ENCODE measurements at places on chromosomes 12 and 14.

GRCh38 chr12:68957273-68957672 lies 24.3 kb upstream of the CPM start:
- no peak for DNase-seq

- no peak for DNase-seq
These were observed 10.9 kb upstream of the SERPINA9 start for GRCh38 chr14:94486883-94487282.

- DNase-seq: no peak
These were observed 380.0 kb downstream of the ATP23 start for GRCh38 chr12:58321414-58321813.

GRCh38 chr14:34741840-34742239 lies 27.4 kb upstream of the CFL2 start:
- no peak for DNase-seq

DNA sequence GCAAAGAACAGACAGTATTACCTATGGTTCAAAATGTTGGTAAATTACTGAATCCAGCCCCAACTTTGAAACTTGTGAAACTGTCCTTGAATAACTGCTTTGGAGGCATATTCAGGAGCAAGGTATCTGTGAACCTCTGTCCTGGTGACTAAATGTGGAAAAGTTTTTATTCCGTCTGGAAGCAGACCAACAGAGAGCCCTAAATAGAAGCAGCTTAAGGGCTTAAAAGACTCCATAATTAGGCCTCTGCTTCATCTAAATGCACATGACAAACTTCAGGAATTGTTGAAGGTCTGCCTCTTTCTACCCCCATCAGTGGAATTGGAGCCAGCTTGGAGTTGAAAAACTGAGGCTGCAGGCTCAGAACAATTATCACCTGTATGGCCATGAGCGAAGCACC lies 276.5 kb downstream of the KCNH5 start:
- DNase-seq: no peak

DNA sequence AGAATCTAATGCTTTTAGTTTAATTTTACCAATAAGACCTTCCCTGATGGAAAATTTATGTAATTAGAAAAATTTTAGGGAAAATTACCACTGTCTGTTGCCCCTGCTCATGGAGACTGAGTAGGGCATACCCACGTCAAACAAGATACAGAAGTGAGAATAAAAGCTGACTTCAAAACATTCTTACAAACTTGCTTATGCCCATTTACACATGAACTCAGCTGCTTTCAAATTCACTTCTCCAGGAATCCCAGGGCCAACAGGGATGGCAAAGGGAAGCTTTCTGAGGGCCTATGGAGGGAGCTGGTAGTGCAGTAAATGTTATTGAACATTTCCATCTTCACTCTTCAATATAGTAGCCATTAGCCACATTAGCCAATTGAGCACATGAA lies 4.8 kb upstream of the NINJ2 start:
- no peak for DNase-seq

- no peak for DNase-seq
These were observed 19.6 kb upstream of the PYGL start for GRCh38 chr14:50963919-50964318.

DNA sequence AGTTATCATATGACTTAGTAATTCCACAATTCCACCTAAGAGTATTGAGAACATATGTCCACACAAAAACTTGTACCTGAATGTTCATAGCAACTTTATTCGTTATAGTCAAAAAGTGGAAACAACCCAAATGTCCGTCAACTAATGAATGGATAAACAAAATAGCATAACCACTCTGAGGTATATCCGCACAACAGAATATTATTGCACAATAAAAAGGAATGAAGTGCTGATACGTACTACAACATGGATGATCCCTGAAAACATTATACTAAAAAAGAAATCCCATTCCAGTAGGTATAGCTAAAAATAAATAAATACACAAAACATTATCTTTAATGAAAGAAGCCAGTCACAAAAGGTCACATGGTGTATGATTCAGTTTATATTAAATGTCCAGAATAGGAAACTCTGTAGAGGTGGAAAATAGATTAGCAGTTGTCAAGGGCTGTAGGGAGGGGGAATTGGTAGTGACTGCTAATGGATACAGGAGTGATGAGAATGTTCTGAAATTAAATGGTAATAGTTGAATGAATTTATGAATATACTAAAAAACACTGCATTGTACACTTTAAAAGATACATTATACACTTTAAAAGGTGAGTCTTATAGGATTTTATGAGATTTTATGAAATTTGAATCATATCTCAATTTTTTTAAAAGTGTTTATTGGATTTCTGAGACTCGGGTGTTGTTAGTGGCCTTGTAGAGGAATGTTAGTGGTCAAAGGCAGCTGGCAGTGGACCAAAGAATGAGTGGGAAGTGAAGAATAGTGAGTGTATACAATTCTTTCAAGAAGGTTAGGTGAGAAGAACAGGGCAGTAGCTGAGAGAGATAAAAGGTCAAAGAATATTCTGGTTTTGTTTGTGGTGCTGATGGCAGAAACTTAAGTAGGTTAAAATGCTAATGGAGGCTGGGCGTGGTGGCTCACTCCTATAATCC lies 36.3 kb upstream of the BAZ1A start:
- no peak for DNase-seq

DNA sequence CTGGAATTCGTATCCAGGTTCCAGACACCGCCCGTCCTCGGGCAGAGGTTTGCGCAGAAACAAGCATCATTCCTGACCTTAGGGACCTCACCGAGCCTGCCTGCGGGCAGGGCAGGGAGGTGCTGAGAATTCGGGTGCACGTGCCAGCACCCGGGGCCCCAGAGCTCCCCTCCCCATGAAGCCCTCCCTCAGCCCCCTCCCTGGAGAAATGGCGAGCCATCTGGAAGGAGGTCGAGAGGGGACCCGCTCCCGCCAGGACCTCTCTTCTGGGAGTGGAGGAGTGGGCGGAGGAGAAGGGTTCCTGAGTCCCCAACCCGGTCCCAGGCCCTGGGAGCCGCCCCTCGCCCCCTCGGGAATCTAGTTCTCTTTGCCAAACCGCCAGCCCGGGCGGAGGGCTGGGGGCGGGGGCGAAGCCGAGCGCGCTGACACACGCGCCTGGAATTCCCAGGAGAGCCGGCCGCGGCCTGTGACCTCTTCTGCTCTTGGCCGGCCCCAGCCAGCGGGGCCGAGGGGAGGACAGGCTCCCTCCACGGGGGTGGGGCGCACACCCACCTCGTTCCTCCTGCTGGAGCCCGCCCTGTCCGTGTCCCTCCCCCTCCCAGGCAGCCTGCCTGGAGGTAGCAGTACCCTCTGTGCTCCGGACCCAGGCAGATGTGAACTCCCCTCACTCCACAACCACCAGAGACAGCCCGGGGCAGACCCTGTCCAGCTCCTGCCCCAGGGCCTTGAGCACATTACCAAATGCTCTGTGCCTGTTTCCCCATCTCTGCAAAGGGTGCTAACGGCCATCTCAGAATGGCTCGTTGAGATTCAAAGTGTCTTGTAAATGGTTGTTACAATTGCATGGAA lies 23.0 kb upstream of the GPR132 start:
- DNase-seq: no peak

- no peak for DNase-seq
These were observed 7.1 kb downstream of the SNRNP35 start for GRCh38 chr12:123465084-123465483.

DNA sequence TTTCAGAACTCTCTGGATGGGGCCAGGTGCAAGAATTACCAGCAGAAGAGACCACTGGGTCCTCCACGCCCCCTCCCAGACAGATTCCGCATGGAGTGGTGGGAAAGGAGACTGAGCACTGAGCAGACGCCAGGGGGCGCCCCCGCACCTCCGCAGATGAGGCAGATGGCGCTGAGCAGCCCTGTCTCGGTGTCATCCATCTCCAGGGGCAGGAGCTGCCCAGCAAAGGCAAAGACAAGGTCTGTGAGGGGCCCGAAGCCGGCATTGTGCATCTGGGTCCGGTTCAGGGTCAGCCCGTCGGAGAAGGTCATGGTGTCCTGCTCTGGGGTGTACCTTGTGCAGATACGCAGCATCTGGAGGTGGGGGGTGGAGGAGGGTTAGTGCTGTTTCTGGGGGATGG lies 6.3 kb upstream of the ITGB7 start:
- no peak for DNase-seq

- peak; percentile 36 for DNase-seq
These were observed 35.2 kb downstream of the SLC8B1 start for GRCh38 chr12:113299619-113300237.

- no peak for DNase-seq
These were observed 31.6 kb downstream of the TESC start for GRCh38 chr12:117067638-117068037.

- DNase-seq: no peak
These were observed 325 bp downstream of the C12orf60 start for GRCh38 chr12:14803830-14804160.

DNA sequence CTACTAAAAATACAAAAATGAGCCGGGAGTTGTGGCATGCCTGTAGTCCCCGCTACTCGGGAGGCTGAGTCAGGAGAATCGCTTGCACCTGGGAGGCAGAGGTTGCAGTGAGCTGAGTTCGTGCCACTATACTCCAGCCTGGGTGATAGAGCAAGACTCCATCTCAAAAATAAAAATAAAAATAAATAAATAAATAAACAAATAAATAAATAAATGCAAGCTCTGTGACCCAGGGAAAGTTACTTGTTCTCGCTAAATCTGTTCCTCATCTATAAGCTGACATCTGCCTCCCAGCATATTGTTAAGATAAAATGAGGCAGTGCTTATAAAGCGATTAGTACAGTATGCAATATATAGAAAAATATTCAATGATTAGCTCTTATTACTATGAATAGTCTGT lies 56.4 kb upstream of the STK38L start:
- no peak for DNase-seq

- no peak for DNase-seq
These were observed 221.2 kb upstream of the EGLN3 start for GRCh38 chr14:34172173-34172451.

DNA sequence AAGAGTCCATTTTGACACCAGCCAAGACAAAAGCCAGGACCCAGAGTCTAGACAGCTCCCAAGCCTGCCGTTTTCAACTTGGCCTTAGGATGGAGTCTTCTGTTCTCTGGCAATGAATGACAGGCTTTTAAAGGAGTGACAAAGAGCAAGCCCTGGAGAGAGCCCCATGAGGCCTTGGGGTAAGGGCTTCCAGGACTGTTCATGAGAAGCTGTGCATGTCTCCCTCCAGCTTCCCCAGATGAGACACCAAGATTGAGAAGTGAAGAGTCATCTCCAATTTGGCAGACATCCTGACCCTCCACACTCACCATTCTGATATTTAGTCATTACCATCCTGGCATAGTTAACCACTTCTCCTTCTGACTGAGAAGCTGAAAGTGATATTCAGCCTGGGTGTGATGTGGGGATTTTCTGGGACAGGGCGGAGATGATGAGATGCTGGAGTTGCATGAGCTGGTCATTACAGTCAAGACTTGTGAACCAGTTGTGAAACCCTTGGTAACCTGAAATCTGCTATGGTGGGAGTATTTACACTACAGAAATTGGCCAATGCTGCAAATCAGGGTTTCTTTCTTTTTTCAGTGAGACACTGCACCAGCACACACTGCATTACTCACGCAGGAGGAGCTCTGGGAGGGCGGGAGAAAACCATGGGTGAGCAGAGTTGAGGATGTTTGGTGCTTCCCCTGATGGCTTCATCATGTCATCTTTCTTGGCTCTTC lies 77.8 kb downstream of the VCPKMT start:
- DNase-seq: peak; percentile 80

- DNase-seq: no peak
These were observed 844.3 kb downstream of the GALC start for GRCh38 chr14:87148655-87149054.

DNA sequence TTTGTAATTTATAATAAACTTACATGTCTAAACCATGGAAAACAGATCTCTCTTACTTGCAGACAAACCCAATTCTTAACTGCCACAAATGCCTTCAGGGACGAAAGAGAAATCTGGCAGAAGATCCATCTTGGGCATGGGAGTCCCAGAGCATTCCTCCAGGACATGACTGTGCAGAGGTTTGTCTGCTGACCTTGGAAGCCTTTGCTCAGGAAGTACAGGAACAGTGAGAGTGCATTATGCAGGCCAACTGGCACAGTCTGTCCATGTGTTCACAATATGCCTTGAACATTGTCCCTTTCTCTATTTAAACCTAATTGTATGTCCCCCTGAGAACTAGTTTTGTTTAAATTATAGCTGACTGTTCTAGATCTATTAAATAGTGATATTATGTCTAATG lies 467.1 kb downstream of the ATP23 start:
- no peak for DNase-seq

- no peak for DNase-seq
These were observed 9.4 kb upstream of the KIF26A start for GRCh38 chr14:104128981-104129380.

GRCh38 chr12:121515615-121516014 lies 65.2 kb downstream of the KDM2B start:
- no peak for DNase-seq

GRCh38 chr14:84436528-84436927 lies 1093.4 kb upstream of the FLRT2 start:
- no peak for DNase-seq

DNA sequence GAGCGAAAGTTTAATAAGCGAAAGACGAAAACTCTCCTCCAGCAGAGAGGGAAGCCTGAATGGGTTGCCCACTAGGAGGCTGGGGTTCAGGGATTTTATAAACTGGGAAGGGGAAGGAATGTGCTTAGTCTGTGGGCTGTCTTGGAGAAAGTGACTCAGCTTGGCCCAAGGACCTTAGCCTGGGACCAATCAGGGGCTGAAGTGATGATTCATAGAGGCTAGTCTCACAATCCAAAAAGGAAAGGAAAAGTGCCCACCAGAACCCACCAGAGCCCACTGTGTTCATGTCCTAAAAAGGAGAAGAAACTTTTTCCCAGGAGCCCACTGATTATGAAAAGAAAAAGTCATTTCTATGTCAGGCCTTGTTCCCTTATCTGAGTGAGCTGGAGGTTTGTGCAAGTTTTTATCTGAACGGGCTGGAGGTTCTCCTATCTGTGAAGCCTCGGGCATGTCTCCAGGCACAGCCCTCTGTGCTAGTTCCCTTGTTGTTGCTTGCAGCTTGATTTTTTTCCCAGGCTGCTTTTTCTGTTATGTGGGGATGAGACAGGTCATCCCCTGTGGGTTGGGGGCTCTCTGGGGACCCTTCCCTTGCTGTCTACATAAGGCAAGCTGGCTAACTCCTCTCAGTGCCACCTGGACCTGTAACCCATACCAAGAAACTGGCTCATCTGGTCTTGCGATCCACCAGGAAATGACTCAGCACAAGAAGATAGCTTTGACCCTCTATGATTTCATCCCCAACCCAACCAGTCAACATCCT lies 8.3 kb upstream of the GOLGA5 start:
- DNase-seq: peak; percentile 38

DNA sequence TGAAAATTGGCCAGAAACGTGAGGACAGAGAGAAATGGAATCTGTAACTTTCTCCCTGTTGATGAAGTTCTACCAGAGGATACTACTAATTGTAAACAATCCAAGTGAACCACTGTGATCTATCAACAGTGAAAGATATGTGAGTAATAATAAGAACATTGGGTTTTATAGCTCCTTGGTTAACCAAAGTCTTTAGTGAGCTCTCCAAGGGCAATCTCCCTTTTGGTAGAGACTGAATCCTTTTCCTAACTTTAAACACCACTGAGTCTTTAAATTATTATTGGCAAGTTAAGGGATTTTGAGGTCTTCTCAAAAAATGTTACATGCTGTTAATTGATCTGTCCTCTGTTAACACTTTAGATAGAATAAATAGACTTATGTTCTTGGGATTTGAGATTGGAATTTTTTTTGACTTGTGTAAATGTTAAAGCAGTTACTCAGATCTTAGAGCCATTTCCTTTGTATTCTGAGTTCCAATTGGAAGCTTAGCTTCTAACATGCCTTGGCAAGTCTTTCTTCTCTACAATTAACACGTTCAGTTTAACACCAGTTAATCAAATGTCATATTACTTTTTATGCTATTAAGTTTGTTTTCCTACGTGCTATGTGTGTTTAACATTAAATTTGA lies 338.2 kb upstream of the DDHD1 start:
- DNase-seq: no peak

- no peak for DNase-seq
These were observed 12.9 kb downstream of the ST8SIA1 start for GRCh38 chr12:22321638-22322037.
